Spinal cord (tissue), 10 donors: ENCODE measurements at places on chromosomes 7 and 10. TPM values are rescaled to one million over a fixed set of nuclear protein-coding genes. Genes with fewer than 3 reads are reported as not detected.

DNA sequence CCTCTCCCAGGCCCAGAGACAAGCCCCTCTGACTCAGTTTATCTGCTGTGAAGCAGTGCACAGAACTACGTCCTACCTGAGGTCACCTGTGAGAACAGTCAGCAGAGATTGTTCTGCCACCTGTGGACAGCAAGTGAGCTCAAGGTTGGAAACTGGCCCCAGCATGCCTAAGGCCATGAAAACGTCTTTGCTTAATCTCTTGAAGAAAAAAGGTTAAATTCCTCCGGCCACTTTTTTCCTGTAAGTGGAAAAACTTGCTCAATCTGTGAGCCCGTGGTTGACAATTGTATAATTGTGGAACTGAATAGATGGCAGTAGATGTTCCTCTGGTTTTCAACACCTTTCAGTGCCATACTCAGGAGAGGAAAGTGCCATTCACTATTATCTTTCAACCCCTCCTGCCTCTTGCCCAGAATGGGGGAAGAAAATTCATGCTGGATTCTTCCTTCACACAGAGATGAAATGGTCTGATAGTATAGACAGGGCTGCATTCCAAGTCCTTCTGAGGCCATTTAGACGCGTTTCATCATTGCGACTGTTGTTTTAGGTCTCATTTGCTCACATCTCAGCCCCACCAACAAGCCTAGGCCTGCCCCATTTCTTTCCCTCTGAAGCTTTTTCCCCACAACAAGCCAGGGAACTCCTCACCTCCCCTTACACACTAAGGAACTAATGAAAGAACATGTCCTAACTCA is 292.9 kb downstream of the FZD1 start:
- no peak for DNase-seq

GRCh38 chr7:148114804-148115203 is 475.8 kb upstream of the C7orf33 start:
- no peak for DNase-seq

GRCh38 chr10:120051671-120052070 is 159.1 kb downstream of the SEC23IP start:
- DNase-seq = no peak

DNA sequence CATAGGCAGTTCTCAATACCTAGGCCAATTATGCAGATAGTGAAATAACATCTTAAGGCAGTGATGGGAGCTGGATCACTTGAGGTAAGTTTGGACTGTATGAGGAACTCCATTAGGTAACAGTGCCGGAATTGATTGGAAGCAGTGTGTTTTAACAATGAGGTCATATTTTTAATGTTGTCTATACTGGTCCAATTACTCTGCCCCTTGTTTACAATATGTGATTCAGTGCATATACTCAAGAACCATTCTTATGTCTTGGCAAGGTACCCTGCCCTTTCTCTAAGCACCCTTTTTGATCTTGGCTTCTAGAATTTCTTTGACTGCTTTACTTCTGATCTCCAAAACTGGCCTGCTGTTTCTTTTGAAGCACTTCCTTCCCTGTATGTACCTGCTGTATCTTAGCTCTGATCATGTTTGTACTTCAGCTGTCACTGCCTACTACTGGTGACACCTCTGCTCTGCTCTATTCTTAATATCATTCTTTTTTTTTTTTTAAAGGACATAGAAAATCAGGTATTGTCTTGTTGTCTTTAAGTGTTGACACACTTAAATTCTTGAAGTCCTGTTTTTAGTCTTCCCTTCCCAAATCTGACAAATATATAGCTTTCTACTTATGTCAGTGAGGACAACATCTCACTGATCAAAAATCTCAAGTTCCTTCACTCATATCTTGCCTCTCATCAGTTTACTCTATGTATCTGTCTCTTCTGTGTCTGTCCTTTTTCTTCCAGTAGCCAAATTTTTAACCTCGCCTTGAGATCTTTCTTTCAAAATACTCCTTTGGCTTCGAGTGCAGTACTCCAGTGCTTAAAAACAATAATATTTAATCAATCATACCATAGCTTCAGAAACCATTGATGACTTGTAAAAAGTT is 46.4 kb upstream of the RPA3 start:
- DNase-seq = no peak

DNA sequence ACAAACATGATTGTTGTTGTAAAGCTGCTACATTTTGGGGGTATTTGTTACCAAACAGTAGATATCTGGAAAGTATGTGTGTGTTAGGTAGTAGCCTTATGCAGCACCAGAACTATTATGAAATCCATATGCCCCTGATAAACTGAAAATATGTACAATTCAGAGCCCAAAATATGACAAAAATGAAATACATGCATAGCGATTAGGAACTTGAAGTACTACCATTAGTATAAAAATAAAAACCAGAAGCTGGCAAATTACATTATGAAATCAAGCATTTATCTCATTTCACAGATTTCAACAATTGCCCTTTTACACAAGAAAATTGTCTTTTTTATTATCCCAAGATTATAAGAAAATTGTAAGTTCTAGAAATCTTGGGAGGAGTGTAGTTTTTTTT is 33.9 kb downstream of the SLC26A5 start:
- DNase-seq = no peak

GRCh38 chr7:138607216-138608126 is 93.7 kb downstream of the SVOPL start:
- DNase-seq = no peak

DNA sequence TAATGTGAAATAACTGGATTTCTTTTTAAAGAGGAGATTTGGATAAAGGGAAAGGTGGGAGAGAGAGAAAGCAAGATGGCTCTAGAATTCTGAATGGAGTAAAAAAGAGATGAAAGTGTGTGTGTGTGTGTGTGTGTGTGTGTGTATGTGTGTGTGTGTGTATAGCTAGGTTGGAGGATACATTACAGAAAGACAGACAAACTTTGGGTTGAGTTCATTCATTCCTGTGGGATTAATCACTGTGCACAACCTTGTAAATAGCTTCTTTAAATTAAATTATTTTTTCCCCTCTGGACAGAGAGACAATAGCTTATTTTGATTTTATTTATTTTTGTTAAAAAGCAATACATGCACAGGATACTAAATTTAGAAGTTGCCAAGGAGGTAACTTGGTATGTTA is 7.5 kb downstream of the ASB4 start:
- DNase-seq = no peak

GRCh38 chr7:370259-370625 is 80.3 kb downstream of the FOXL3 start:
- DNase-seq = no peak

DNA sequence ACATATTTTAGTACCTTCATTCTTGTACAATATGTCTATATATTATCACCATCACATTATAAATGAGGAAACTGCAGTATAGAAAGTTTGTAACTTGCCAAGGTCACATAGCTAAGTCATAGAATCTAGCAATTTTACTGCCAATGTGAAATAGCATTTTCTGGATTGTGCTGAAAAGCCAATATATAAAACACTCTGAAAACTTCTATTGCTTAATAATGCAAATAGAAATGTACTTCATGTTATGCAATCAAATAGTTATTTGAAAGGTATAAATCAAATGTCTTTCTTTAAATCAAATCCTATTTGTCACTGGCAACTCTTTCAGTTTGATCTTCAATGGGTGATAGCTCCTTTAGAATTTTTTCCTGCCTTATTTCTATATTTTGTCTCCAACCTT is 129.5 kb downstream of the TMEM26 start:
- no peak for DNase-seq

- DNase-seq = no peak
These were observed 283.0 kb upstream of the MAGI2 start for GRCh38 chr7:79736418-79736817.

DNA sequence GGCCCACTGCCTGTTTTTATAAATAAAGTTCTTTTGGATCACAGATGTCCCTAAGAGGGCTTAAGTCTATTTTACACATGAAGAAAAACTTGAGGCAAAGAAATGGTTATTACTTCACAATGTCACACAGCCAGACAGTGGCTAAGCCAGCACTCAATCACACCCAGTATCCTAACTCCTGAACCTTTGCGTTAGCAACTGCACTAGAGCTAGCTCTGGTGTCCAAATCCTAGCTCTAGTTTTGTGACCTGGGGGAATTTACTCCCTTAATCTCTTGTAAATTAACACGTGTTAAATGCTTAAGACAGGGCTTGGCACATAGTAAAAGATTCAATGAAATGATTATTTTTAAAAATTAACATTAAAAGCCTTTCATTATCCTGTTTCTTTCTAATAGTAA is 49.0 kb upstream of the TPK1 start:
- DNase-seq = no peak

DNA sequence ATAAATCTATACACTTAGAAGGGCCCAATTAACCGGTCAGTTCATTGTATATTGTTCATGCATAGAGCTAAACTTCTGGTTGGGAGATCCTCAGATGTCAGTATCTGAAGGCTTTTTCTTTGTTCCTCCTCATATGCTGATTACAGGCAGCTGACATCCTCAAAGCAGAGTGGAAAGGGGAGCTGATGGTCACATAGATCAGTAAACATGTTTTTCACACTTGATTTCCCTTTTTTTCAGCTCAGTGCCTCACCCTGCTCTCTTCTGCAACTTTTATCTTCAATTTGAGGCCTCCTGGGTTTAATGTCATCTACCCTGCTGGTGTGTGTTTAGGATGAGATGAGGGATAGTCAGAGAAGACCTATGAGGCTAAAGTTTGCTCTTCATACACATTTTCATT is 297.9 kb upstream of the FZD1 start:
- DNase-seq = no peak

DNA sequence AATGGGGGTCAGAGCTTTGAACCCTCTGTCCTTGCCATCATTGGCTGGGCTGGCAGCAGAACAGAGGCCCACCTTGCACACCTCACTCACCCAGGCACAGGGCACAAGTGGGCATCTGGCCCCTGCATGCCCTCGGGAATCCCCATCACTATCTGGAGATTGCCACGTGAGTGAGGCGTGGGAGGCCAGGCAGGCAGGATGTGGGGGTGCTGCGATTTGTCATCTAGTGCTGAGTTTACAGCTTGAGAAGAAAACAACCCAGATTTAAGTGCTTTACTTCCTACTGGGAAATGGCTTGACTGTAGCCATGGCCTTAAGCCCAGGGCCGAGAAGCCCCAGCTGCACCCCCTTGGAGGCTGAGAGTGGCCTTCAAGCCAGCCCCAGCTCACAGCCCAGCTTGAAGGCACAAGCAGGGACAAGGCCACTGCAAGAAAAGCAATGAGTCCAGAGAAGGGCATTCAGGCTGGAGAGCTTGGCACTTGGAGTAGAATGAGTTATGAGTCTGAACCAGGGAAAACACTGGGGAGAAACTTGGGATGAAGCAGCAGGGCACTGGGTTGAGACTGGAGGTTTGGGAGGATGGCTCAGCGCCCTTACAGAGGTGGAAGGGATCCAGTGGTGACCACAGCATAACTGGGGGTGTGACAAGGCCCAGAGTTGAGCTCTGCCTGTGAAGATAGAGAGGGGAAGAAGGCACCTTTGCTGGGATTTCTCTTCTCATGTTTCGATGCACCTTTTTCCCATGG is 123.0 kb downstream of the CXCL12 start:
- no peak for DNase-seq

- no peak for DNase-seq
These were observed 321.4 kb upstream of the MEOX2 start for GRCh38 chr7:16007911-16008310.

- peak; percentile 82 for DNase-seq
These were observed 9.0 kb upstream of the POR start for GRCh38 chr7:75905785-75906604.

GRCh38 chr10:78889536-78890063 is 179.2 kb upstream of the ZMIZ1 start:
- DNase-seq = peak; percentile 50

GRCh38 chr10:76114581-76115001 is 683.2 kb downstream of the LRMDA start:
- DNase-seq = no peak

GRCh38 chr7:128427289-128427891 is 17.6 kb upstream of the IMPDH1 start:
- DNase-seq = peak; percentile 91

GRCh38 chr10:15486404-15486803 is 115.3 kb upstream of the FAM171A1 start:
- DNase-seq = no peak

- no peak for DNase-seq
These were observed 65.1 kb downstream of the MET start for GRCh38 chr7:116736927-116737715.

DNA sequence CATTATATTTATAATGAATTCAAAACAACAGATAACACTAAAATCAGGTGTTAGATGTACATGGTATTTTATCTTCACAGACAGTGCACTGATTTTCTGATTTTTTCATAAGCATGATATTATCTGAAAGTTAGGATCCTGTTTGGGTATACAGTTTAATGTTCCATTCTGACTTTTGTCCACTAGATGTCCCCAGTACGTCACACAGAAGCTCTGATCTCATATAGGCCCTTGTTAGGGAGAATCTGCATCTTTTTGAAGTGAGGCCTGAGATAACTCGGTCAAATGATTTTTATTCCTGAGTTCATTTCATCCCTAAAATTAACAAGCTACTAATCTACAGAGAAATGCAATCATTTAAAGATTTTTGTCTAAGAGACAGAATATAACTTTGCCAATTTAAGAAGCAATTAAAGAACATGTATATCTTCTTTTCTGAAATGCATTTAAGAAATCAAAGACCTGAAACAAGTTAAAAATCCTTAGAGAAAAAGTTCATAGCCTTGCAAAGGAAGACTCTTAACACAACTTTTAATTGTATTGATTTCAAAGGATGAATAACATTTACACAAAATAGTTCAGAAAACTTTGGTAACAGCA is 72.0 kb upstream of the TES start:
- peak; percentile 29 for DNase-seq

DNA sequence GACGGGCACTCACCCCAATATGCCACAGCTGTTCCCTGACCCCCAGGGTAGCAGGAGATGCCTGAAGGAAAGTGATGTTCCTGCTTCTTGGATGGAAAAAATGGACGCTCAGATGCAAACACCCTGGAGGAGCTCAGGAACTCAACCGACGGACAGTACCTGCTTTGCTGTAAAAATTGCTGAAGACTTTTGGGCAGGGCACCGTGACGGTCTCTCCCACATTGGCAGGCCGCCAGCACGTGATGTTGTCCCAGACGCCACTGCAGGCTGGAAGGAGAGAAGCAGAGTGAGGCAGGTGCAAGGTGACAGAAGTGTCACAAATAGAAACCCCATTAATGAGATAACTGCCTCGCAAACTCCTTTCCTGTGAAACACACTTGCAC is 35.0 kb downstream of the VIPR2 start:
- DNase-seq = no peak

- DNase-seq = no peak
These were observed 65.8 kb downstream of the DIP2C start for GRCh38 chr10:623477-624311.

EMX2 gene
- not detected for total RNA-seq

HMX3 gene
- 0.20 TPM for total RNA-seq

PRLHR gene
- total RNA-seq = 0.69 TPM

BTBD16 gene
- total RNA-seq = 0.99 TPM

FAM13C gene
- total RNA-seq = 47.2 TPM

FXYD4 gene
- total RNA-seq = not detected

CLRN3 gene
- total RNA-seq = 0.20 TPM
